ENCODE measurements at places on chromosomes 13 and 19.

DNA sequence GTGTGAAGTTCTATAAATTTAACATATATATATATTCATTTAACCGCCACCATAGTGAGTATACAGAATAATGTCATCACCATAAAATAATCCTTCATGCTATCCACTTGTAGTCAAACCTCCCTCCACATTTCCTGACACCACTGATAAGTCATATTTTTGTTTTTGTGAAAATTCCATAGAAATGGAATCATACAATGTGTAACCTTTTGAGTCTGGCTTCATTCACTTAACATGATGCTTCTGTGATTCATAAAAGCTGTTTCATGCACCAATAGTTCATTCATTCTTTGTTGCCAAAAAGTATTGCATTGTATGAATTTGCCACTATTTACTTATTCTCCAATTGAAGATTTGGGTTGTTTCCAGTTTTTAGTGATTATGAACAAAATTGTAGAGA lies 497.5 kb upstream of the PCDH20 start:
- H3K27ac ChIP-seq = no peak overlapping the region
- DNase-seq = no peak
- no peaks in the 10 kb centered on the region for H3K4me1 ChIP-seq
- no peaks in the 10 kb centered on the region for H3K27me3 ChIP-seq
- no peaks in the 10 kb centered on the region for H3K36me3 ChIP-seq

GRCh38 chr13:77118134-77118533 lies 91.2 kb upstream of the FBXL3 start:
- peaks cover 70% of the 10 kb centered on the region for H3K36me3 ChIP-seq
- no peak for DNase-seq
- H3K4me3 ChIP-seq = no peak overlapping the region
- no peak overlapping the region for H3K27ac ChIP-seq
- H3K27me3 ChIP-seq = no peaks in the 10 kb centered on the region
- H3K4me1 ChIP-seq = no peaks in the 10 kb centered on the region

GRCh38 chr13:84255226-84255797 lies 373.0 kb upstream of the SLITRK1 start:
- no peak for DNase-seq
- H3K36me3 ChIP-seq = no peaks in the 10 kb centered on the region
- no peak overlapping the region for H3K27ac ChIP-seq
- no peak overlapping the region for H3K4me3 ChIP-seq
- H3K4me1 ChIP-seq = no peaks in the 10 kb centered on the region
- no peaks in the 10 kb centered on the region for H3K27me3 ChIP-seq

GRCh38 chr13:43935878-43936277 lies 56.2 kb downstream of the LACC1 start:
- no peaks in the 10 kb centered on the region for H3K4me1 ChIP-seq
- no peak overlapping the region for H3K4me3 ChIP-seq
- H3K27ac ChIP-seq = no peak overlapping the region
- no peak for DNase-seq

- H3K27me3 ChIP-seq = peaks cover 11% of the 10 kb centered on the region
- no peaks in the 10 kb centered on the region for H3K4me1 ChIP-seq
- H3K4me3 ChIP-seq = no peak overlapping the region
- no peak overlapping the region for H3K27ac ChIP-seq
- DNase-seq = no peak
- H3K36me3 ChIP-seq = no peaks in the 10 kb centered on the region
These were observed 18.0 kb upstream of the PAN3 start for GRCh38 chr13:28120317-28120716.
